Progenitor cell of endocrine pancreas (in vitro differentiated cells): ENCODE measurements at places on chromosomes 3 and 15. TPM values are rescaled to one million over a fixed set of nuclear protein-coding genes. Genes with fewer than 3 reads are reported as not detected.

Gene MORC1
- total RNA-seq, result not detected in 2 replicates

Gene SPTSSB
- total RNA-seq, result 28.0 and 30.1 TPM in 2 replicates

Gene ABCF3
- 60.8 and 65.9 TPM in 2 replicates for total RNA-seq

Gene ZBBX
- 3.4 and 4.8 TPM in 2 replicates for total RNA-seq

Gene ACKR2
- 0.60 and 0.78 TPM in 2 replicates for total RNA-seq

Gene RNU5B-1
- total RNA-seq, result 41.3 and 48.7 TPM in 2 replicates

Gene MRAS
- total RNA-seq, result 25.1 and 27.7 TPM in 2 replicates

Gene CD200
- 37.4 and 42.1 TPM in 2 replicates for total RNA-seq

Gene C3orf20
- total RNA-seq, result 0.13 and 0.19 TPM in 2 replicates

Gene RPP25
- 0.74 and 1.1 TPM in 2 replicates for total RNA-seq

Gene XYLB
- 4.0 and 7.0 TPM in 2 replicates for total RNA-seq

Gene PRR23B
- total RNA-seq, result not detected in 2 replicates
